ENCODE measurements at places on chromosomes 3 and 15. TPM values are rescaled to one million over a fixed set of nuclear protein-coding genes. Genes with fewer than 3 reads are reported as not detected.

Gene CTDSPL2
- total RNA-seq, result 179 TPM

DNA sequence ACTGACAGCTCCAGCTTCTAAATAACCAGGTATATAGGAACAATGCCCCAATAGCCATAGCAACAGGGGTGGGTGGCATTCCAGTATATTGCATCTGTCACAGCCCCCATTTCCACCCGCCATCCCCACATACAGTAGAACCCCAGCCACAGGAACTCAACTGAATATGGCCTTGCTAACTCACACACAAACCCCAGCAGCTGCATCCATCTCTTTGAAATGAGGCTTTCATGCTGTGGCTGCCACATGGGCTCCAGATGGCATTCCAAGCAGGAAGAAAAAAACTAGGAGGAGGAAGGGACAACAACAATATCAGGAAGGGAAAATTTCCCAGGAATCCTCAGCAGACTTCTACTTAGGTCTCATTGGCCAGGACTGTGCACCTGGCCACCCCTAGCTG, 54.6 kb downstream of the CCR3 start:
- no peak for DNase-seq

GRCh38 chr3:71087143-71088018, 496.1 kb downstream of the FOXP1 start:
- DNase-seq, result no peak

Gene UBE2E2
- 89.8 TPM for total RNA-seq

GRCh38 chr15:70748281-70748747, 15.0 kb downstream of the UACA start:
- no peak for DNase-seq

DNA sequence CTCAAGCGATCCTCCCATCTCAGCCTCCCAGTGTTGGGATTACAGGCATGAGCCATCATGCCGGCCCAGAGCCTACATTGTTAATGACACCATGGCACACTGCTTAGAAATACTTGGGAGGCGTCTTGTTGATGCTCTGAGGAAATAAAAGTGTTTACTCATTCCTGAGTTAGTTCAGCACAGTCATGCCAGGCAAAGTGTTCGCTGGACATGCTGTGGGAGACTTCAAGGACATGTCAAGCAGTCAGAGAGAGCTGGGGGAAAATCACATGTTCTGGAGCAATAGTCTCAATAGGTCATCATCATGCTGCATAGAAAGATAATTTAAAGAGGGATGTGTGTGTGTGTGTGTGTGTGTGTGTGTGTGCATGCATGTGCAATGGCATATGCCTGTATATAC, 37.5 kb downstream of the TTC23 start:
- DNase-seq, result no peak

- no peak for DNase-seq
Measured at GRCh38 chr3:86865506-86865905, 125.4 kb downstream of the VGLL3 start.

- DNase-seq, result no peak
Measured at GRCh38 chr15:63892794-63893441, 59.2 kb upstream of the HERC1 start.

GRCh38 chr15:59199626-59200465, 6.8 kb upstream of the LDHAL6B start:
- no peak for DNase-seq

GRCh38 chr15:79233236-79233635, 49.3 kb upstream of the ANKRD34C start:
- DNase-seq, result no peak

Gene SLC35G2
- total RNA-seq, result 0.43 TPM

DNA sequence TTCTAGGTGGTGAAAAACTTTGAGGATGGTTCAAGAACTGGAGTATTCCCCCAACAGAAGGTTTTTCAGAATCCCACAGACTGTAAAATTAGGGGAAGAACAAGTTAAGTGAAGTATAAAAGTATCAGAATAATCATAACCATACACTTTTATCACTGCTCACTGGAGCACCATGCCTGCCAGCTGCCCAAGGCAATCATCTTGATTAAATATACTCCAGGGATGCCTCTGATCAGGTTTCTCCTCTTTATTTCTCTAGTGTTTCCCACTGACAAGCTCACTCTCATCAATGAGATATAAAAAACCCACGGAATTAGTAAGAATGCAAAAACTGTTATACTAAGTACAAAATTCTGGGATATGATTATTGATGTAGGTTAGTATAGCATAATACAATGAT, 108.0 kb downstream of the STAG1 start:
- DNase-seq, result no peak

- DNase-seq, result no peak
Measured at GRCh38 chr15:67997996-67998395, 56.1 kb upstream of the PIAS1 start.

GRCh38 chr3:64985072-64985471, 297.3 kb upstream of the ADAMTS9 start:
- DNase-seq, result no peak

Gene OXSM
- 1.6 TPM for total RNA-seq

Gene SAXO2
- 1.4 TPM for total RNA-seq

Gene SLC7A14
- not detected for total RNA-seq

Gene GOLGA6D
- not detected for total RNA-seq

GRCh38 chr3:13414040-13414729, 5.9 kb downstream of the NUP210 start:
- DNase-seq, result no peak

GRCh38 chr3:69458803-69459365, 73.0 kb upstream of the FRMD4B start:
- DNase-seq, result no peak

Gene TBCCD1
- 16.8 TPM for total RNA-seq

Gene PRRT3
- 11.6 TPM for total RNA-seq

Gene VWA5B2
- total RNA-seq, result not detected

DNA sequence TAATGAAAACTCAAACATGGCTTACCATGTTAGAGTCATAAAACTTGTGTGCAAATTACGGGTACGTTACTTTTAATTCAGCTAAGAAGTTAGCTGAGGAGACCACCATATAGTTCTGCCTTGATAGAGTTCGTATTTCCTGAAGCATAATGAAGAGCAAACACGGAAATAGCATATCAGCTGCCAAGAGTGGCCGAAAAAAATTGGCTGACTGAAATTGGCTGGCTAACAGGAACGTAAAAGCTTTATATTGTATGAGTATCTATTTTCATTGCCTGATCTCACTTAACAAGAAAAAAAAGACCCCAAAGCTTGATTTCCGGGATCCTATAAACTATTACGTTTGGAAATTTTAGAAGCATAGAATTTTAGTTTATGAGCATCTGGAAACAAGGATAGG, 1222.9 kb downstream of the ZPLD1 start:
- DNase-seq, result no peak

Gene MOBP
- not detected for total RNA-seq

DNA sequence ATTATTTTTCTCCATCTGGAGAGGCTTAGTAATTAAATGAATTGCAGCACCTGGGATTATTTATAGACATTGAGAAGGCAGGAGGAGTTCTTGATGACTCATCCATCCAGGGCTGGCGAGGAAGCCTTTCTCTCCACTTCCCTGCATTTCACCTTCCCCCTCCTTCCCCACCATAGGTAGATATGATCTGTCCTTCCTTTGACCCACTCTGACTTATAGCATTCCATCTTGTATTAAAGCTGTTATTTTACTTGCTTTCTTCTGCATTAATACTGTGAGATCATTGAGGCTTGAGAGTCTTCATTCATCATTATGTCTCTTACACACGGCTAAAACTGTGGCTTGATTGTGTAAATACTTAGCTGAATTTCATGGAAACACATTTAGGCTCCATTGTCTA, 288.8 kb downstream of the FEZF2 start:
- DNase-seq, result no peak

DNA sequence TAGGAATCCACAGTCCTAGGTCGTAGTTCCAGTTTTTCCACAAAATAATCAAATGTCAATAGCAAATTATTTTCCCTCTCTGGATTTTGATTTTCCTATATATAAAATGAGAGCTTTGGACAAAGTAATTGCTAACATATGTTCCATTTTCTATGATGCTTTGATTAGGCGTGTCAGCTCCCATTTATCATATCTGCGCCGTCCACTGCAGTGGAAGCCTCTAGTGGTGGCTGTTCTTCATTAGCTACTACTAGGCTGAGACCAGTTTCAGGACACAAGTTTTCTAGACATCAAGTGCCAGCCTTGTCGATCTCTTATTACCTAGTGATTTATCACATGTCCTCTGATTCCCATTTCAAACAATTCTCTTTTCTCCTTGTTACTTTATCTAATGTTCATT, 271.5 kb downstream of the TUSC7 start:
- DNase-seq, result no peak

Gene SMCO1
- total RNA-seq, result not detected

- DNase-seq, result no peak
Measured at GRCh38 chr15:51253366-51253765, 85.0 kb downstream of the CYP19A1 start.

GRCh38 chr3:188361888-188362287, 207.9 kb downstream of the LPP start:
- DNase-seq, result no peak

Gene PAK6
- total RNA-seq, result 0.90 TPM

DNA sequence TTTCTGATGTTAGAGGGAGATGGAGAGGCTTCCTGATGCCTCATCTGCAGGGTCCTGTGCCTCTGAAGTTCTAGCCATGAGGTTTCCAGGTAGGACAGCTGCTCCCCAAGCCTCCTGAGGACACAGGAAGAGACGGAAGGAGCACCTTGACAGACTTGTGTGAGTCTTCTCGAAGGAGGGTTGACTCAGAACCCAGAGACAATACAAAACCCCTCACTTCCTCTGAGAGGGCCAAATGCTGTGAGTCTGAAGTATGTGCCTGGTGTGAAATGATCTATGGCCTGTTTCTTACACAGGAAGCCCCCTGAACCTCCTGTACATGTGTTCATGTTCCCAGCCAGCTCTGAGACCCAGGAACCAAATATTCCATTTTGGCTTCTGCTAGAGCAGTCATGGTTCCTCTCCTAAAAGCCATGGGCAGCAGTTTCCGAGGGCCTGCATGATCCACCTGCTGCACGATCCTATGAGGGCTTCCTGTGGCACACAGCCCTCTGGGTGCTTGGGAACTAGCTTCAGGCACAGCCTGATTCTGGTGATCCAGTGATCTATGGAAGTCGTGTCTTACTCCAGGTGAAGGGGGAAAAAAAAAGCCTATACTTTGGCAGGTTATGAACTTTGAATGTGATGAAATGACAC, 62.2 kb downstream of the AAGAB start:
- DNase-seq, result no peak

- no peak for DNase-seq
Measured at GRCh38 chr3:134682196-134682880, 31.5 kb upstream of the KY start.

DNA sequence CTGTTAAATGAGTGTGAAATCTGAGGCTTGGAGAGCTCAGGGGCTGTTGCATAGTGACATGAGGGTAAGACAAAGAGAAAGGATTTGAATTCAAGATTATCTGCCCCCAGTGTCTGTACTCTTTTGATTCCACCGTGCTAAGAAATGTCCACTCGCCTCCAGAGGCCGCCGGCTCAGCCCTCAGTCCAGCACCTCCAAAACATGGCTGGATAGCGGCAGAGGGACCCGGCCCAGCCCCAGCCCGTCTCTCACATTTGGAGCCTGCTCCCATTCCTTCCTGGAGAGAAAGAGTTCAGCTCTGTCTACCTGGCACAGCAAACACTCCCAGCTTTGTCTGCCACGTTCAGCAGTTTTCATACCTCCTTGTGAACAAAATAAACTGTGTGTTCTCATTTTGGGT, 84.8 kb upstream of the IQSEC1 start:
- DNase-seq, result no peak

DNA sequence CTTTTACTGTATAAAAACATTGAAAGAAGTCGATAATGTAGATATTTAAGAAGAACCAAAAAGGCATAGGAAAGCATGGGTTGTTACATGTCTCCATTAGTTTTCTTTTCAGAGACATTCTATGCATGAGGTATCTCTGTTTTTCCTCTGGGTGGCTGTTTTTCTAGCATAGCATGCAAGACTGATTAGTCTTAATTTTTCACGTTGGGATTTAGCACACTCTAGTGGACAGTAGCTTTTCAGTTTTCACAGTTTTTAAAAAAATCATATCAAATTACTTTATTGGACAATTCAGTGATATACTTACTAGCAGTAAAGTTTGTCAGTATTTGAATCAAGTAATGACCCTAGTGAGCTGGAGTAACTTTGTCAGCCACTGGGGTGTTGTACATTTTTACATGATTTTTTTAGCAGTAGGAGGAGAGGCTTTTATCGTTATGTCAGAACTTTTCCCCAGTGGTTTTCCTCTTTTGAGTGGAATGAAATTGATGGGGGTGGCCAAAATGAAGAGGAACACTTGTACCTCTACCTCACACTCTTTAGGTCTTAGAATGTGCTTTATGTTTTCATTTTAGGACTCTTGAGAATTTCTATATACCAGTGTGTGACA, 57.2 kb downstream of the SEC22A start:
- DNase-seq, result no peak

Gene PLXNA1
- 34.7 TPM for total RNA-seq

Gene NRG4
- 0.06 TPM for total RNA-seq

Gene ATP2B2
- not detected for total RNA-seq

DNA sequence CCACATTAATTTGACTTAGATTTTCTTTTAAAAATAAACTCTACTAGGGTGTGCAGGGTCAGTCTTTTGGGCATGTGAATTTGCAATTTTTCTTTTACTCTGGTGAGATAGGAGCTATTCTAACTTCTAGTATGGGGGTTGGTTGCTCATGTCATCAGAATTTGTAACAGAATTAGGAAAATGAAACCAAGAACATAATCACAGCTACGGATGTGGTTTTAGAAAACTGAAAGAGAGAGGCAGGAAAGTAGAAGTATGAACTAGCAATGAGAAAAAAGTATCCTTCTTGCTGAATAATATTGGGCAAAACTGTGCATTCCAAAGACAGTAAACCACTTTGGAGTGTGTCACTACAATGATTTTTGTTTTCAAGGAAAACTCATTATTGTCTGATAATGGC, 43.3 kb downstream of the ADPGK start:
- no peak for DNase-seq

Gene CTXN2
- 0.60 TPM for total RNA-seq

Gene DNAJA4
- not detected for total RNA-seq

- DNase-seq, result no peak
Measured at GRCh38 chr3:33438881-33439545, 1.2 kb downstream of the UBP1 start.

- DNase-seq, result no peak
Measured at GRCh38 chr3:38507120-38507519, 11.0 kb downstream of the EXOG start.

DNA sequence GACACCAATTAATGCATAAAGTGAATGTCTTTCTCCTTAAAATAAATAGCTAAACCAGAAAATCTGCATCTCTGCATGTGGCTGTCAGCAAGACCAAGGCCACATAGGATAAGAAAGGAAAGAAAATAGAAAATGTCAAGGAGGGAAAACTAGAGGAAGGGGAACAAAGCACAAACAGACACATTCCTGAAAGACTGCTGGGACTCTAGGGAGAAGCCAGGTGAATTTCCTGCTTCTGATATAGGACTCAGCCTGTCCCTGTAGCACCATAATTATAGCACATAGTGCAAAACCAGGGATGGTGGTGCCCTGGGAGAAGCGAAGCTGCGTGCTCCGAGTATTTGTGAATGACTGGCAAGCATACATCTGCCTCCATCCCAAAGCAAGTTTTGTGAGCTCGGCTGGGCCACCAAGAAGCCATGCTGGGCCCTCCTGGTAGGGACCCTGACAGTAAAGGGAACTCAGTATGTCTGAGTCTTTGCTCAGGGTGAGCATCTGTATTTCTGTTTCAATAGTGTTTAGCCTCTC, 14.2 kb downstream of the FSTL1 start:
- no peak for DNase-seq

Measured in neural progenitor cell (in vitro differentiated cells).